ENCODE measurements at places on chromosomes 1 and 21. TPM values are rescaled to one million over a fixed set of nuclear protein-coding genes. Genes with fewer than 3 reads are reported as not detected.

The PRAMEF6 gene
- total RNA-seq: not detected

The IFI44L gene
- 7.6 TPM for total RNA-seq

The LRRN2 gene
- not detected for total RNA-seq

The KRTAP19-3 gene
- total RNA-seq: not detected

The HTR6 gene
- total RNA-seq: under 0.01 TPM

The CELSR2 gene
- 1.5 TPM for total RNA-seq

The OR2AK2 gene
- not detected for total RNA-seq

The BARHL2 gene
- total RNA-seq: not detected

The MTF1 gene
- total RNA-seq: 4.0 TPM

The CRP gene
- not detected for total RNA-seq

The SPRR2E gene
- not detected for total RNA-seq

The SLC30A10 gene
- not detected for total RNA-seq

The PATJ gene
- total RNA-seq: 7.8 TPM

The CDK11A gene
- 25.0 TPM for total RNA-seq

The CD1E gene
- not detected for total RNA-seq

The MAB21L3 gene
- not detected for total RNA-seq

The C21orf91 gene
- total RNA-seq: 8.9 TPM

The TAF12 gene
- 38.0 TPM for total RNA-seq

The ARID1A gene
- total RNA-seq: 33.6 TPM

All from smooth muscle cell of trachea (primary cell).